ENCODE measurements at places on chromosomes 2 and 18.

- DNase-seq = no peak
Observed at GRCh38 chr2:126172631-126173184, 483.2 kb upstream of the GYPC start.

- no peak for DNase-seq
Observed at GRCh38 chr2:207123776-207124391, 41.9 kb downstream of the KLF7 start.

DNA sequence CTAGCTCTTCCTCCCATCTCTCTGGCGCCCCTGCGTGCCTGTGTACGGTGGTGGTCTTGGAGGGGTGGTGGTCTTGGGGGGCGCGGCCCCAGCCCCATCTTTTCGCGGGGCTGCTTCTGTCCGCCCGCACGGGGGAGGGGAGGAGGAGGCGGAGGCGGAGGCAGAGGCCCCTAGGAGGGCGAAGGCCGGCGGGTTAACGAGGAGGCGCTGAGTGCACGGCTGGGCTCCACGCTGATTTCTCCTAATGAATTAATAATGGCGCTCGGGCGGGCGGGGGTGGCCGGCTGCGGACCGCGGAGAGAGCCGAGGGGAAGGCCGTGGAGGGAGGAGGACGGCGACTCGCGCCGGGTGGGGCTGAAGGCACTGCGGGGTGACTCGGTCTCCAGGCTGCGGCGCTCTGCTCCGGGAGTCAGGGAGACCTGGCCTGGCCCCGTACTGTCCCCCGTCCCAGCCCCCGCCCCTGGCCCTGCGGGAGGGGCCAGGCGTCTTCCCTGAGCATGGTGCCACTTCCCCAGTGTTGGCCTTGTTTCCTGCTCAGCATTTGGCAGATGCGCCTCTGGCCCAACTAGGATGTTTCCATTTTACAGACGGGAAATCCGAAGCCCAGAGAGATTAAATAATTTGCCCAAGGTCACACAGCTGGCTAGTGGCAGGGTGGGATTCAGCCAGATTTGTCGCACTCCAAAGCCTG lies 6.0 kb downstream of the GAREM2 start:
- no peak for DNase-seq

DNA sequence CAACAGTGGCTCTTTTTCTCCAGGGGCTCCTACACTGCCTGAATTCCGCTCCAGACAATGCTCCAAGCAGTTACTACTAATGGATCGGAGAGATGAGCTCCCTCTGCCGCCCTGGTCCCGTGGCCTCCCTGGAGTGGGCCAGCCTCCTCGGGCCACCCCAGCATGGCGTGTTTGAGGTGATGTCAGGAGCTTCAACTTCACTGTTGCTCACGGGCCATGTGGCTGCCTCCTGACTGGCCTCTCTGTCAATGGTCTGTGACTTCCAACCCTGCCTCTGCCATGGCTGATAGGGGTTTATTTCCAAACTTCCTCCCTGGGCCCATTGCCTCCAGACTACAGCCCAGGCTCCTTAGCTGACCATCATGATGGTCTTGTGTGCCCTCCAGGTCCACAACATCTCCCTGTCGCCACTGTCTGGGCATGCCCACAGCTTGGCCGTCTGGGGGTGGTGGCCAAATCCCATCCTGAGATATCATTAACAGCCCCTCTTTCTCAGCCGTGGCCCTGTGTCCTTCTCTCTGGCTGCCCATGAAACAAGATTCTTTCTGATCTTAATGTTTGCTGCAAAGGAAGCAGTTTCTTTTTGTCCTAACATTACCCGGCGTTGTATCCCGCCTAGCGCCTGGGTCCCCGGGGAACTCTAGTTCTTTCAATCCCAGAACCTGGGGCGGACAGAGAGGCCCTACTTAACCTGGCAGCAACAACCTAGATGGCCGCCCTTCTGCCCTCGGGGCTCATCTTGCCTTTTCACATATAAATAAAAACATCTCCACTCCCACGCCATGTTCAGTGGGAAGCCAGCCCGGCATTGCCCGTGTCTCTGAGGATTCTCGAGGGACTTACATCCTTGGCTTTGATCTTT lies 38.1 kb downstream of the ATOH8 start:
- DNase-seq = no peak

DNA sequence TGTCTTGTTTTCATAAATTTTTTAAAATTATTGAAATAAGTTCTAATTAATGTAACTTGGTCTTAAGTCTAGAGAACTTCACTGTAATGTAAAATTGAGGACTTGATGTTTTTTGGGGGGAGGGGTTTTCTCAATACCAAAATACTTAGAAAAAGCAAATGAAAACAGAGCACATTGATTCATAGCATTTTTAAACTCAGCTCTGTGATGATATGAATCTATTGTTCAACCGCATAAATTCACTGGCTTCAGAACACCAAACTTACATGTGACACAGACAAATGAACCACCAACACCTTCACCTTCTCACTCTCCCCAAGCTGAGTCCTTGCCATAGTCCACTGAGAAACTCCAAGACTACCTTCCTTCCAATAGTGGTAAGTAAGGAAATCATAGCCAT lies 108.2 kb downstream of the ZNF521 start:
- no peak for DNase-seq

All from skeletal muscle cell (primary cell).